ENCODE measurements at places on chromosomes 5 and 9.

GRCh38 chr9:89843074-89843473 lies 238.3 kb downstream of the GADD45G start:
- no peak for DNase-seq

DNA sequence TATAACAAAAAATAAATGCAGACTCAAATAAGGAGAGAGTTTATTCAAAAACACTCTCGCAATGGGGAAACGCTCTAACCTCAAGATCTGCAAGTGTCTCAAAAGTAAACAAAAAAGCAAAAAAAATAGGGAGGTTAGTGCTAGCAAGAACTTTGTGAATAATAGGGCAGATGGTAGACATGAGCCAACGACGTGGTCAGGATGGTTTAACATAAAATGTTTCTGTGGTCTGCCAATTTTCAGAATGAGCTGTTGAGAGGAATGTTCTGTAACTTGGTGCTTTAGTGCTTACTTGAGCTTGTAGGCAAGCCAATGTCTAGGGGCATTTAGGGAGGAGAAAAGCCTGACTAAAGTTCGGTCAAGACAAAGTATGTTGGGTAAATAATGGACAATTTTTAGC lies 1813.9 kb upstream of the CDH6 start:
- DNase-seq = no peak

DNA sequence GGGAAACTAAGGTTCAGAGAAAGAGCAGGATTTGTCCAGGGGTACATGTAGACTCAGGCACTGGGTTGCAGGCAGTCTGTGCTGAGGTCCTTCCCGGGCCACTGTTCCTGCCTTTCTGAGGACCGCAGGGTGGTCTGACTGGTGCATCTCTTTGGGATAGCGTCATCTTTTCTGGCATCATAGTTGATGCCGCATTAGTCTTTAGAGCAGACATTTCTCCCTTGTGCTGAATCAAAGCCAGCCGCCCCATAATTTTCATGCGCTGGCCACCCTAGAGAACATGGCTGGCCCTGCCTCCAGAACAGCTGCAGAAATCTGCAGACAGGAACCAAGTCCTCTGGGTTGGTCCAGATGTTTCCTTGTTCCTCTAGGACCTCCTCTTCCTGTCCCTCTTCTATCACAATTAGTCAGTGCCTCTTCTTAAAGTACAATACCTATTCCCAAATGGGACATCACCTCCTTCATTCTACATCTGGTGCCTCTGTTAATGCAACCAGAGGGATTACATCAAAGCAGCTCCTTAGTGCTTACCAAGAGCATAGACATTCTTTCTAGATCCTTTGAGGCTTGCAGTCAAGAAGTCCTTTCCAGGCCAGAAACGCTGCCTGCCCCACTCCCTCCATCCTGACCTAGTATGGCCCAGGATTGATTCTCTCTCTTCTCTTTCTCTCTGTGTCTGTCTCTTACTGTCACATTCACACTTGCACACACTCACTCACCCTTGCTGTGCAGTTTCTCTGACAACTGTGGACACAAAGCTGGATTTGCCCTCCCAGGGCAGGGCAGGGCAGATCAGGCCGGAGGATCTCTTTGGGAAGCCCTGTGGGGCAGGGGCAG lies 42.0 kb upstream of the ORM1 start:
- DNase-seq = no peak

GRCh38 chr9:79569814-79570447 lies 1.8 kb upstream of the TLE4 start:
- no peak for DNase-seq

- DNase-seq = no peak
Observed at GRCh38 chr5:138722544-138723177, 30.6 kb upstream of the CTNNA1 start.

DNA sequence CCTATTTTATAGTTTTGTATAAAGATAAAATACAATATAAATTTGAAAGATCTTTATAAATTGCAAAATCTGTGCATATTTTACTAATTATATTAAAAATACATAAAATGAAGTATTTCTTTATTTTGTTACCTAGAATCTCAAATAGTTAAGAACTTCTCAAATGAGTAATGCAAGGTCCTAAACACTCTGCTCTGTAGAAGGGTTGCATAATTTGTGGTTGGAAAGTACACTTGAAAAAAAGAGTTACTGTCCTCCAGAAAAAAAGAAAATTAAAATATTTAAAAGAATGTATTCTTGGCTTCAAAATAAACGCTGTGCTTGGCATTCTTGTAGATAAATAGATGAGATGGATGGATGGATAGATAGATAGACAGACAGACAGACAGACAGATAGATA lies 428.8 kb upstream of the CDH6 start:
- no peak for DNase-seq

GRCh38 chr9:82961504-82962125 lies 101.3 kb downstream of the RASEF start:
- no peak for DNase-seq

- DNase-seq = peak; percentile 61
Observed at GRCh38 chr5:112417931-112418658, 982 bp downstream of the EPB41L4A start.

DNA sequence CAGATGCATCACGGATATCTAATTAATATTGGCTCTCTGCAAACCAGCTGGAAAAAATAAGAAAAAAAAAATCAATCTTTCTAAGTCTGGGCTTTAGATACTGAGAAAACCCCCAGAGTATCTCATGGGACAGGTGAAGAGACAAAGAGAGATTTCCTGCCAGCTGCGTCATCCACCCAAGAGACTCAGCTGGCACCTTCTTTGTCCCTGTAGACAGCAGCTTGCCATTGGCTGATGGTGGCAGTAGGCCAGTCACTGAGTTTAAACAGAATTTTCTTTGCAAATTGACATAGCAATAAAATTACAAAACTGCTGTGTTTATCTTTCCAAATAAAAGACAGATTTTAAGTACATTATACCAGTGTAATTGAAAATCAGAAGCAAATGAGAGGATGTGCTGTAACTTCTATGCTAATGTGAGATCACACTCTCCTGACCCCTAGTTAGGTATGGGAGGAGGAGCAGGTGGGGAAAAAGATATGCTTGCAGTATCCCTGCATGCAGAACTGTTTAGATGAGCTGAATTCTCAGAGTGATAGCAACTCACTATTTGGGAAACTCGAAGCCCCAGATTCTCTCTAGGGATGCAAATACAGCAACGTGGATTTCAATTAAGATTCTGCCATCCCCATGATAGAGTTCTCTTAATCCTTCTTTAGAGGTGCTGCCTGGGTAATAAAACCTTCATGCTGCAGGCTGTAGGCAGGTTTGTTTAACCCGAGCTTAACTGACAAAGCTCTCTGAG lies 72.2 kb downstream of the NMUR2 start:
- DNase-seq = no peak
